ENCODE measurements at places on chromosomes 3 and 15.

GRCh38 chr3:73461547-73461946, 163.2 kb downstream of the PDZRN3 start:
- DNase-seq, result no peak

GRCh38 chr15:45225506-45226273, 26.3 kb upstream of the SLC28A2 start:
- DNase-seq, result peak; percentile 3

- peak; percentile 45 for DNase-seq
Measured at GRCh38 chr3:161349529-161350312, 21.6 kb downstream of the SPTSSB start.

DNA sequence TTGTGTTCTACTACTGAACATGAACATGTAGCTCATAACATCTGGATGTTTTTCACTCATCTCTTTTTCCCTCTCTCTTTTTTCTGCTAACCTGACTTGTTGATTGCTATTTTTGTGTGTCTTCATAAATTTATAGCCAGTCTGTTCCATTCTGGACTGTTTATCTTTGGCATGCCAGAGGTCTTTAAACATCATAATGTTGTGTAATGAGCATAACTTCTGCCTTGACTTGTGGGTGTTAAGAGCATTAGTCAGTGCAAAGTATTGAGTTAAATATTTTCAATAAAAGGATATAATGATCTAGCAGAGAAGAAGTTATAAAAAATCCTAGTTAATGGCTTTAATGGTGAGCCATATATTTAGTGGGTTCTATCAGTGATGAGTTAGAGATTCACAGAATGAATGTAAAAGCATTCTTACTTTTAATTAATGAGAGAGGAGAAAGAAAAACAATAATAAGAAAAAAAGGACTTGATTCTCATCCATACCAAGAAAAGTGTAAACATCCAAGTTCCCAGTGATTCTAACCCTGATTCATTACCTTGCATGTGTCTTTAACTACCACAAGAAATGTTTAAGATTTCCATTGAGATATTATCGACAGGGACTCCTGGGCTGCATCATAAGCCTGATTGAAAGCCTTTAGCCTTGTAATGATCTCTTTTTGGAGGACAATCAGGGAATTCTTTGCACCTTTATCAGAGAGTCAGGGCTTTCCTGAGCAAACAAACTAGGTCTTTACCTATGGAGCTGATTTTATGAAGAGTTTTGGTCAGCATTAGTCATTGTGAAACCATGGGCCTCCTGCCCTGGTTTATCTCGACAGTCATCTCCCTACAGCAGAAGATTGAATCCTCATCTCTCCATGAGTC, 22.9 kb downstream of the MITF start:
- no peak for DNase-seq

DNA sequence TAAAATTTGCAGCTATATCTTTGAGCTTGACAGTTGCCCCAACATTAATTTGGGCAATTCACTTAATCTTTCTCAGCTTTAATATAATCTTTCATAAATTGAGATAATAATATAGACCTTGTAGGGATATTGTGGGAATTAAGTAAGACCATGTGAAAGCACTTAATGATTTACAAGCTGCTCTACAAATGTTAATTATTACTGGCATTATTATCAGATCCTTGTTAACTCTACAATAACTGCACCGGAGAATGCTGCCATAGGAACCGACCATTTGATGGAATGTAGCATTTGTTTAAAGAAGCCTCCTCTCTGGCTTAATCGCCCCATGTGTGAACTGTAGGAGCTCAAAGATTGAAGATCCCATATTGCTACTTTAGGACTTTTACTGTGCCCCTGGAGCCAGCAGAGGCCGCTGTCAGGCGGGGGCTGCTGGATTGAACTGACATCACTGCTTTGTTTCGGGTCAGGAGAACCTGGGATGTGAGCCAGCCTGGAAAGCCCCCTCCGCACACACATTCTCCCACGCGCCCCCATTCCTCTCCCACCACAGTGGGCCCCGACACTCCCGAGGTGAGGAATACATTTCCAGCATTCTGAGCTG, 154.2 kb upstream of the TNIK start:
- DNase-seq, result peak; percentile 4

GRCh38 chr15:85583442-85583841, 203.0 kb downstream of the AKAP13 start:
- DNase-seq, result peak; percentile 18

- no peak for DNase-seq
Measured at GRCh38 chr3:50620420-50620819, 3.5 kb downstream of the MAPKAPK3 start.

DNA sequence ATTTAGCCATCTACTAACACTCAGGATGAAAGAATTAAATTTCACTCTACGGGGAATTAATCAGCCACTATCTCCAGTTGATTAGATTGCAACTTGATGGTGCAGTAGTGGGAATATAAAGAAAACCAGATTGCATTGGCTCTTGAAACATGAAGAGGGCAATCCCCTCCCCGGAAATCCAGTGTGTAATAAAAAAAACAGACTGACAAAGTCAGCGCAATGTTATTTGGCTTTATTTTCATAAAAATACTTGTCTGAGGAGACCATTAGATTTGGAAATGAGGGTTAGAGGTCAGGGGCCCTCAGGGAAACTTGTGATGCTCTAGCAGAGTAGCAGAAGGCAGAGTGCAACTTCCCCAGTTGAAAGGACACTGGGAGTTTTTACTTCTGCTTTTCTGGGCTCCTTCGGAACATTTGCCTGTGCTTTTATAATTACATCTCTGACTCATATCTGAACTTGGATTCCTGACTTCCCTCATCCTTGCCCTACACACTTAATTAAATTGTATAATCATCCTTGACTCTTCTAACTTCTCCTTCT, 326.8 kb downstream of the TUSC7 start:
- DNase-seq, result no peak

DNA sequence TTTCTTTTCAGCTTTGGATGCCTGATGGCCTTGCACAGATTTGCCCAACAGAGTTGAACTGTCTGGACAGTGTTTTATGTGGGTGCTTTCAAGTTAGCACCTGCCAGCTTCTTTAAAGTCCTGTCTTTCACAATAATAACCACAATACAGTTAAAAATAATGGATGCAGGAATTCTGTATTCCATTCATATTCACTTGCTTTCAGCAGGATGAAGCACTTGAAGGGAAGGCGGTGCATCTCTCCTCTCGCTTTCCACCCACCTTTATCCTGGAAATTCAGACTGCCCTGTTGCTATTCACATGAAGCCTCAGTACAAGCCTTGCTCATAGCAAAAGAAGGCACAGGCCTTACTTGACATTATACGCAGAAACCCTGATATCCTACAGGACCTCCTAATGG, 26.5 kb upstream of the GYG1 start:
- no peak for DNase-seq

DNA sequence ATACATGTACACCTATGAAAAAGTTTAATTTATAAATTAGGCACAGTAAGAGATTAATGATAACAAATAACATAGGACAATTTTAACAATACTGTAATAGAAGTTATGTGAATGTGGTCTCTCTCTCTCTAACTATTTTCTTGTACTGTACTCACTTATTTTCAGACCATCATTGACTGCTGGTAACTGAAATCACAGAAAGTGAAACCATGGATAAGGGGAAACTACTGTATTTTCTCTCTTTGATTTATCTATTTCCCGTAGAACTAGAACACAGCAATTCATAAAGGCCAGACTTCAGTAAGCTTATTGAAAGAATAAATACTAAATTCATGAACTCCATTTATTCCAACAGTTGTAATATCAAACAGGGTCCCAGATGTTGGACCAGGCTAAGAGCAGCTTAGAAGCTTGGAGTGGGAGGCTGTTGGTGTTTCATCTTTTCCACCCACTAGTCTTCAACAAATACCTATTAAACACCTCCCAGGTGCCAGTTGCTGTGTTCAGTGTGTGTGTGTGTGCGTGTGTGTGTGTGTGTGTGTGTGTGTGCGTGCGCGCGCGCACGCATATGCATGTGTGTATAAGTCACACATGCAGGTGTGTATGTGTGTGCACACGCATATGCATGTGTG, 235.4 kb downstream of the FOXP1 start:
- DNase-seq, result no peak

DNA sequence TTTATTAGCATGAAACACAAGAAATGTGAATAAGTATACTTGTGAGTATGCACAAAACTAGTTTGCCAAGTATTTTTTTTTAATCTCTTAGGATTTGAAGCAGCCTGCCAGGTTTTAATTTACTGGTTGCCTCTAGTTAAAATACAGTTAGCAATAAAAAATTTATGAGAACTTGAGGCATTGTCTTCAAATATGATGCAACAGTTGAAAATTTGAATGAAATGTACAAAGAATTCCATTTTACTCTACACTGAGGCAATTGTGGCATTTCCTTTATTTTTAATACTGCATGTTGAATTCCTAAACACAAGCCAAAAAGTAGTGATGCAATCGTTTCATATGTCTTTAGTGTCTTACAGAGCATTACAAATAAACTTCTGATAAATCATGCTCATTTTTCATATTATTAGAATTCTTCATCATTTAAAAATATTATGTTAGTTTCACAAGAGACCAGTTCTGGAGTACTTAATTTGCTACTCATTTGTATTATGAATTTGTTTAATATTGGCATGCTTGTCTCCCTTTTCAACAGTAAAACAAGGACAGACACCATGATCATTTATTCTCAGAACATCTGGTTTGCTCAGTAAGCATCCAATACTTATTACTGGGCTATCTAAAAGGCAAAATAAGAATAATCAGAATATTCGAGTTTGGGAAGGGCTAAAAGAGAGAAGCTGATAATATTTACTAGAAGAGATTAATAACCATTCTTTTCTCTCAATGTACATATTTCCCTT, 124.8 kb upstream of the PTX3 start:
- no peak for DNase-seq

GRCh38 chr3:127216415-127217261, 23.7 kb downstream of the PRR23E start:
- no peak for DNase-seq

DNA sequence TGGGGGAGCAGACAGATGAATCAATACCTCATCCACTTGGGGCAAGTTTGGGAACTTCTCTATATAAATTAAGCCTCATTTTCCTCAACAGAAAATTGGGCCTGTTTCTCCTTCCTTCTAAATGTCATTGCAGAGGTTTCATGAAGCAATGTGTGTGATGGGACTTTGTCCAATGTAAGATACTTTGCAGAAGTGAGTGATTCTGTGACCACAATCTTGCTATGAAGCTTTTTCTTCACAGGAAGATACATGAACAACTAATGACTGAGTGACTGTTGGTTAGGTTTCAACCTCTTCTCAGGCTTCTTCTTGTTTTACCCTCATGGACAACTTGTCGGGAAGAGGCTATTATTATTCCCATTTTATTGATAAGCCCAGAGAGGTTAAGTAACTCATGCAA, 11.0 kb downstream of the TMEM45A start:
- DNase-seq, result no peak

GRCh38 chr3:177828208-177828565, 630.9 kb upstream of the TBL1XR1 start:
- no peak for DNase-seq

GRCh38 chr3:64491843-64492242, 196.0 kb downstream of the ADAMTS9 start:
- no peak for DNase-seq

Measured in CD4-positive, alpha-beta T cell treated with Interleukin-17A for 4 hours (primary cell).